ENCODE measurements at places on chromosomes 3 and 15.
A peak's percentile ranks its signal among the peaks of the same experiment; 100 is the strongest.

GRCh38 chr3:156643729-156644389 lies 30.5 kb upstream of the TIPARP start:
- no peak overlapping the region for H3K27ac ChIP-seq
- H3K4me3 ChIP-seq: no peak overlapping the region
- no peaks in the 10 kb centered on the region for H3K27me3 ChIP-seq
- no peaks in the 10 kb centered on the region for H3K36me3 ChIP-seq
- DNase-seq: no peak

DNA sequence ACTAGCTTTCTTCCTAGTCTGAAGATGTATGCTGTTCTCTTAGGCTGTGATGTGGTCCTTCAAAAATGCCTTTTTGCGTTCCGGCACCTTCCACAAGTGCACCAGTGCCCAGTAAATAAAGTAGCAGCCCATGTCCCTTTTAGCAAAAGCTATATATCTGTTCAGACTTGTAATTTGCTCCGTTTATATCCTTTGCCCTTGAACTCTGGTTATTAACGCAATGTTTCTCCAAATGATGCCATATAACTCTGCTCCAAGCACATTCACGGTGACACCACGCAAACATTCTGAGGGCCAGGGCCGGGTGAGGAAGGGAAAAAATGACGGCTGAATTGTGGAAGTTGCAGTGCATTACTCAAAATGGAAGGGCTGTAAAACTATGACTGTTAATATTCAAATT lies 1001.1 kb upstream of the NR2F2 start:
- DNase-seq: no peak
- no peaks in the 10 kb centered on the region for H3K36me3 ChIP-seq
- H3K27me3 ChIP-seq: peaks cover 6% of the 10 kb centered on the region
- H3K4me1 ChIP-seq: peaks cover 31% of the 10 kb centered on the region
- no peak overlapping the region for H3K27ac ChIP-seq

GRCh38 chr3:101527441-101527840 lies 14.4 kb upstream of the SENP7 start:
- H3K4me3 ChIP-seq: no peak overlapping the region
- H3K27ac ChIP-seq: no peak overlapping the region

DNA sequence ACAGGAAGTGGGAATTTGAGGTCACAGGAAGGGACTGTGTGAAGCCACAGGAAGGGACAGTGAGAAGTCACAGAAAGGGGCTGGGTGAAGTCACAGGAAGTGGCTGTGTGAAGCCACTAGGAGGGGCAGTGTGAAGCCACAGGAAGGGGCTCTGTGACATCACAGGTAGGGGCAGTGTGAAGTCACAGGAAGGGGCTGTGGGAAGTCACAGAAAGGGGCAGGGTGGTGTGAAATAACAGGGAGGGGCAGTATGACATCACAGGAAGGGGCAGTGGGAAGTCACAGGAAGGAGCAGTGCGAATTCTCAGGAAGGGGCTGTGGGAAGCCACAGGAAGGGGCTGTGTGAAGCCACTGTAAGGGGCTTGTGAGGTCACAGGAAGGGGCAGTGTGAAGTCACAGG lies 35.8 kb downstream of the GASK1A start:
- no peak for DNase-seq
- no peak overlapping the region for H3K4me3 ChIP-seq
- no peaks in the 10 kb centered on the region for H3K36me3 ChIP-seq

GRCh38 chr3:71129611-71130431 lies 453.7 kb downstream of the FOXP1 start:
- peaks cover 60% of the 10 kb centered on the region for H3K4me1 ChIP-seq
- H3K36me3 ChIP-seq: no peaks in the 10 kb centered on the region
- peak overlapping the region; percentile 86 for H3K4me3 ChIP-seq
- no peaks in the 10 kb centered on the region for H3K27me3 ChIP-seq
- no peak for DNase-seq
- peak overlapping the region; percentile 29 for H3K27ac ChIP-seq

DNA sequence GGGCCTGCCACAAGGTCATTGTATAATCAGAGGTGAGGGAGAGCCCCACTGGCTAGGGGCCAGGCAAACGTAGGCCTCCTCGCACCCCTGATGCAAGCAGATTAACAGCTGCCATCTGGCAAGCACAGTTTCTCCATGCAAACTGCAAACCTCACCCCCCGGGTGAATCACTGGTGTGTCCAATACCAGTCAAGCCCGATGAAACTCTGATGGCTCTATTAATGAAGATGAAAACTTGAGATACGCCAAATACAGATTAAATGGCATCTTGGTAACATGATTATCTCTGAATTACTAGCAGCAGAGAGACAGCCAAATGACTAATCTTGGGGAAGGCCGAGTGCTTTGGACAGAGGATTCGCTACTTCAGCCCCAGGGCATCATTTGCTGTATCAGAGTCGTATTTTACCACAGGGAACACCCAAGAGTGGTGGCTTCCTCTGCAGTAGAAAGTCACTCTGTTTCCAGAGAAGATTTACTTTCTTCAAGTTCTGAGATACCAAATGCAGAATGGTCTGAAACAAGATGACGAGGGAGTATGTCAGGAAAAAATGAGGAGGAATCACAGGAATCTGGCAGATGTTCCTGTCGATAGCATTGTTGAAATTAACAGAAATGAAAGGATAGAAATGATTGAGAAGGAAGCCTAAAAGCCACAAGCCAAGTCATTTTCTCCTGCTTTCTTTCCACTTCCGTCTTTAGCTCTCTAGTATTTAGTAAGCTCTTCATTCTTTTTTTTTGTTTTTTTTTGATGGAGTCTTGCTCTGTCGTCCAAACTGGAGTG lies 96.2 kb upstream of the NR2F2 start:
- peaks cover 11% of the 10 kb centered on the region for H3K36me3 ChIP-seq
- no peaks in the 10 kb centered on the region for H3K27me3 ChIP-seq
- peak overlapping the region; percentile 81 for H3K27ac ChIP-seq

DNA sequence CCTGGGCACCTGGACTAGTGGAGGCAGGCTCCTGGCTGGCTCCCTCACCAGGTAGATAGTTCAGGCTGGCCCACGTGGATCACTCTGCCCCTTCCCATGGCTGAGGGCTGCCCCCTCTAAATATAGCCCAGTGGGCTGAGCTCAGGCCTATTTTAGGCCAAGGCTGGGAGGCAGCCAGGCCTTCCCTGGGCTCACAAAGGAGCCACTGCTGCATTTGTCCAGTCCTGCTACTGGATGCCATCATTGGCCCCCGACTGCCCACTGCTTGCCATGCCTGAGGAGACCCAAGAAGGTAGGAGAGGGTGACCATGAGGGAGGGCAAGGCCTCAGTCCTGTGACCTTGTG lies at the start of gene LSMEM2:
TSS of gene LSMEM2 (plus strand) at position 208 of the 345 bp plus-strand sequence. CDS start at position 235, 27 bp downstream.
- H3K4me3 ChIP-seq: no peak within 1 kb of the TSS
- H3K4me1 ChIP-seq: peaks cover 20% of the 10 kb centered on the region
- H3K27me3 ChIP-seq: peaks cover 23% of the 10 kb centered on the region
- no peaks in the 10 kb centered on the region for H3K36me3 ChIP-seq
- H3K27ac ChIP-seq: no peak within 1 kb of the TSS
- DNase-seq: no peak

- no peak for DNase-seq
- no peak overlapping the region for H3K4me3 ChIP-seq
- H3K27ac ChIP-seq: no peak overlapping the region
- no peaks in the 10 kb centered on the region for H3K36me3 ChIP-seq
- H3K4me1 ChIP-seq: peaks cover 5% of the 10 kb centered on the region
These were observed 197.9 kb downstream of the RYR3 start for GRCh38 chr15:33508703-33509102.

DNA sequence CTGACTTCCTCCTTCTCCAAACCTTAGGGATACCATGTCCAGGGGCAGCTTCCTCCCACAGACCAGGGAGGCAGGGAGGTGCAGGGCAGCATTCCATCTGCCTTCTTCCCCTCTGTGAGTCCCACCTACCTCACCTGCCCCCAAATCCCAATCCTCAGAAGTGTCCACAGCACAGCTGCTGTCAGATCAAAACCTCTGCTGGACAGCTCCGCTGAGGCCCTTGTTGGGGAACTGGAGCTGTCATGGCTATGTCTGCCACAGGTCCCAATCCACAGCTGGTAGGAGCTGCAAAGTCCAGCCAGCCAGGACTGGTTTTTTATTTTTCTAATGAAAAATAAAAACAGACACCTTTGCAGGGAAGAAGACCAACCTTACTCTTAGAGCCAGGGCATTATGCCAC lies 40.7 kb upstream of the TBC1D21 start:
- H3K4me1 ChIP-seq: no peaks in the 10 kb centered on the region
- no peak overlapping the region for H3K4me3 ChIP-seq
- H3K27me3 ChIP-seq: peaks cover 86% of the 10 kb centered on the region
- no peak for DNase-seq

- no peak overlapping the region for H3K4me3 ChIP-seq
- no peaks in the 10 kb centered on the region for H3K36me3 ChIP-seq
- no peak for DNase-seq
- H3K27me3 ChIP-seq: peaks cover 5% of the 10 kb centered on the region
These were observed 233.5 kb upstream of the ST8SIA2 start for GRCh38 chr15:92159906-92160841.

DNA sequence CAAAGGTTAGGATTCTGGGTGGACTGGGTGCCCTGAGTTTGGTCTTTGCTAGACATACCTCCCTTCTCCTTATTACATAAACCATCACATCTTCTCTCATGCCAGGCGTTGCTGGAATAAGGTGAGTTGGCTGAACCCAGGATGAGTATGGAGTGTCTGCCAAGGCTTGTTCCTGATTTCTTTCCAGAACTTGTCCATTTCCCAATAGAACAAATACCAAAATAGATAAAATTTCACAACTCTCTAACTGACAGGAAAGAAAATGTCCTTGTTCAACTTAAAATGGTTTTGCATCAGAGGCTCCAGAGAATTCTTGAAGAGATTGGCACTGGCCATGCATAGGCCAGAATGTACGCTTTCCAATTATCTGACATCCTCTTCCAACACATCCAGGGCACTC lies 291.9 kb downstream of the IGSF11 start:
- H3K4me1 ChIP-seq: no peaks in the 10 kb centered on the region
- no peaks in the 10 kb centered on the region for H3K27me3 ChIP-seq
- H3K36me3 ChIP-seq: no peaks in the 10 kb centered on the region
- no peak overlapping the region for H3K27ac ChIP-seq
- no peak for DNase-seq
- H3K4me3 ChIP-seq: no peak overlapping the region

GRCh38 chr3:55159016-55159415 lies 231.2 kb upstream of the LRTM1 start:
- H3K36me3 ChIP-seq: no peaks in the 10 kb centered on the region
- no peaks in the 10 kb centered on the region for H3K27me3 ChIP-seq
- no peak overlapping the region for H3K27ac ChIP-seq
- DNase-seq: no peak

- DNase-seq: no peak
- H3K27ac ChIP-seq: no peak overlapping the region
- H3K36me3 ChIP-seq: no peaks in the 10 kb centered on the region
- H3K27me3 ChIP-seq: no peaks in the 10 kb centered on the region
- no peak overlapping the region for H3K4me3 ChIP-seq
These were observed 125.3 kb downstream of the SI start for GRCh38 chr3:164952966-164953365.

DNA sequence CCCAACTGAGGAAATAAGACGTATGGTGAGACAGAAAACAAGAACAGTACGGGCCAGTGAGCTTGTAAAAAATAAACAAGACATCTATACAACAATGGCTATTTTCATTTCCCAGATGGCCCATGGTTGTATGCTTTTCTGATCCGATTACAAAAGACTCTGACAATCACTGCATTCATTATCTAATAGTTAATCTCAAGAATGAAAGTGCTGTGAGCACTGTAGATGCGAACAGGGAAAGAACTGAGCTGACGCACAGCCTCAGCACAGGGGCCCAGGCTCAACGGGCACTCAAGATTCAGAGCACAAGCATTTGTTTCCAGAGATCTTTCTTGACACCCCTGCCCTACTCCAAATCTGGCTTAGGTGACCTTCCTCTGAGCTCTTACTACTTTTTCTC lies 6.9 kb downstream of the MTMR10 start:
- no peak overlapping the region for H3K27ac ChIP-seq
- H3K36me3 ChIP-seq: peaks cover 8% of the 10 kb centered on the region
- no peaks in the 10 kb centered on the region for H3K27me3 ChIP-seq
- peak overlapping the region; percentile 5 for H3K4me3 ChIP-seq
- DNase-seq: no peak

DNA sequence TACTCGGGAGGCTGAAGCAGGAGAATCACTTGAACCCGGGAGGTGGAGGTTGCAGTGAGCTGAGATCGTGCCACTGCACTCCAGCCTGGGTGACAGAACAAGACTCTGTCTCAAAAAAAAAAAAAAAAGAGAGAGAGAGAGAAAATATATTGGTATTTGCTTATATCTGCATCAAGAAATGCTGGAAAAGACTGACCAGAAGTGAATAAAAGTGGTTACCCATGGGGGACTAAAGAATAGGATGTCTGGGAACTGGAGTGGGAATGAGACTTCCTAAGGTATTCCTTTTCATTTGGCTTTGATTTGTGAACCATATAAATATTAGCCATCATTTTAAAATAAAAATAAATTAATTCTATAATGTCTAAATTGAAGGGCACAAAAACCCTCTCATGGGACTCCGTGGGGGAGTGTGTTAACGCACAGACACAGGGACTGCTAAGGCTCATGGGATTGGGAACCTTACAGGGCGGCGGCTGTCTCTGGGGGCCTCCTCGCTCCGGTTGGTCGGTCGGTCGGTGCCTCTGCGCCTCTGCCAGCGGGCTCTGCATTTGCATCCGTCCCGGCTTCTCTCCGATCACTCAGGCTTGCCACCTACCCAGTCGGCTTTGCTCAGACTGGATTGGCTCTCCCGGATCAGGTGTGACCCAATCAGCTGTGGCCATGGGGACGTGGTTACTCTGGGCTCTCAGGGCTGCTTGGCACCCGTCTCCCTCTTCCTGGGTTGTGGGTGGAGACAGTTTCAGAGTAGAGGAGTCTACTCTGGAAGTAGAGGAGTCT lies 12.7 kb upstream of the TSPAN3 start:
- no peaks in the 10 kb centered on the region for H3K36me3 ChIP-seq
- no peaks in the 10 kb centered on the region for H3K27me3 ChIP-seq
- H3K27ac ChIP-seq: no peak overlapping the region
- peak; percentile 42 for DNase-seq
- peak overlapping the region; percentile 29 for H3K4me3 ChIP-seq

Data from neural crest cell (in vitro differentiated cells).